ENCODE measurements at places on chromosomes 6 and 20.

- DNase-seq: no peak
Measured at GRCh38 chr6:144155529-144155928, 5.2 kb downstream of the STX11 start.

DNA sequence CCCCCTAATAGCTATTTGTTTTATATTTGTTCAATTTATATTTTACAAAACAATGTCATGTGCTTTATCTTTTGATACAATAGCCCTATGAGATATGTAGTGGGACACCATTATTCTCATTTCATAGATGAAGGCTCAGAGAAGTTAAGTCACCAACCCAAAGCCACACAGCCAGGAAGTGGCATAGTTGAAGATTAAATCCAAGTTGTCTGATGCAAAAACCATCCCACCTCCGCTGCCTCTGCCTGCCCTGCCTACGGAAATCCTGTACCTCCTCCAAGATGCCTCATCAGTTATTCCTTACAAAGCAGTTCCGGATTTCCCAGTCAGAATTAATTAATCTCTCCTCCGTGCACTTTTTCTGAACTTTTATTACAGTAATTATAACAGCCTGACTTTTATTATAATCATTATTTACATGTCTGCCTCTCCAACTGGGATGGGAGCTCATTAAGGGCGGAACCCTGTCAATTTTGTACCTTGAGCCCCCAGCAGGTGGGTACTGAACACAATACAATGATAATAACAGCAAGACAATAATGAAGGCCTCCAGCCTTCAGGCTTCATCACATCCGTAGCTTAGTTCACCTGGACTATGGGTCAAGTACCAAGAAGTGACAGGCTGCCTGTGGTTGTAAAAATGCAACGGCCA, 54.7 kb downstream of the LRFN2 start:
- no peak for DNase-seq

DNA sequence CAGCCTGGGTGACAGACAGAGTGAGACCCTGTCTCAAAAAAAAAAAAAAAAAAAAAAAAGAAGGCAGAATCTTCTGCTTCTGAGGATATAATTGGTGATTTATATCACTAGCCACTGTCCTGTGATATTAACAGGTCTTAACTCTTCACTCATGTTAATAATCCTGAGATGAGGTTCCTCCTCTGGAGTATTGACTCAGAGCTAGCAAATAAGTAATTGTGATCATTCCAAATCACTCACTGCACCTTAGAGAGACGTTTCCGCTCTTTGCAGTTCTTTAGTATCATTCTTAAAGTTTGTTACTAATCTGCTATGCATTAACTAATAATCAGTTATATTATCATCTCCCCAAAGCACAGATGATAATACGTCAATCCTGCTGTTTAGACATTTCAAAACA, 41.6 kb upstream of the NOX3 start:
- DNase-seq: no peak

- DNase-seq: no peak
Measured at GRCh38 chr20:5172167-5172601, 45.4 kb downstream of the CDS2 start.

DNA sequence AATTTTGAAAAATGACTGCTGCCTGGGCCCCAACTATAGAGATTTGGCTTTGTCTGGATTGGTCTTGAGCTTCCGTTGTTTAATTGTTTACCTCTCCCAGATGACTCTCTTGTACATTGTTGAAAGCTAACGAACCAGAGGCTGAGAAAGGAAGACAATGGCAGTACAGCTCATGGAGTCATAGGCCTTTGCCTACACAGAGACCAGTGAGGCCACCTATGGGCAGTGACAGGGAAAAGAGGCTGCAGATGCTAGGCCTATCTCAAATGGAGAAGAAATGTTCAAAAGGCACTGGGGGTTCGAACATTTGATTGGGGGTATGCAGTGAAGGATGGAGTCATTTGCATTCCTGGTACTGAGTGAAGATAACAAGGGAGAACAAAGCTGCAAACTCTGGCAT, 29.1 kb downstream of the OPN5 start:
- no peak for DNase-seq

Measured in psoas muscle (tissue), 8 donors.